ENCODE measurements at places on chromosomes 11 and 22.

- peak; percentile 91 for DNase-seq
These were observed 7.2 kb upstream of the BID start for GRCh38 chr22:17781319-17782031.

DNA sequence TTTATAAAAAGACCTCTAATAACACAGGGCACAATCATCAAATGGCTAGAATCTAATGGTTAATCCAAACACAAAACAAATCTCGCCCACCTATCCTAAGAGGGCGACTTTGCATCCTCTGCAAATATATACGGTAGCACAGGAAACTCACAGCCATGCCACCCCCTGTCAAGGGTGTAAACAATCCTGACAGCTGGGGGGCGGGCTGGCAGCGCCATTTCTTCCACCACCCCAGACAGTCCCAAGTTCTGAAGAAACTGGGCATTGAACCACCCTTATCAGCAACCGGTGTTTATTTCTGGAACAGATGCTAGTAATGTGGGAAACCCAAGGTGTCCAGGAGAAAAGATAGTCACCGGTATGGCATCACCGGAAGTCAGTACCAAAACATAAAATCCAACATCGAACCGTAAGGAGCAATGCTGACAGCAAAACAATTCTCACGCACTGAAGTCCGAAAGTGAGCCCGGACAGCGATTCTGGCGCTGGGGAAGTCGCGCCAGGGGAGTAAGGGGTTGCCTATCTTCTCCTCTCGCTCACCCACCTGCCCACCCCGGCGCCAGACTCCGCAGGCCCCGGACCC, 825 bp downstream of the FBXO3 start:
- DNase-seq, result peak; percentile 32

- no peak for DNase-seq
These were observed 683 bp downstream of the PLA2G6 start for GRCh38 chr22:38180841-38181452.

DNA sequence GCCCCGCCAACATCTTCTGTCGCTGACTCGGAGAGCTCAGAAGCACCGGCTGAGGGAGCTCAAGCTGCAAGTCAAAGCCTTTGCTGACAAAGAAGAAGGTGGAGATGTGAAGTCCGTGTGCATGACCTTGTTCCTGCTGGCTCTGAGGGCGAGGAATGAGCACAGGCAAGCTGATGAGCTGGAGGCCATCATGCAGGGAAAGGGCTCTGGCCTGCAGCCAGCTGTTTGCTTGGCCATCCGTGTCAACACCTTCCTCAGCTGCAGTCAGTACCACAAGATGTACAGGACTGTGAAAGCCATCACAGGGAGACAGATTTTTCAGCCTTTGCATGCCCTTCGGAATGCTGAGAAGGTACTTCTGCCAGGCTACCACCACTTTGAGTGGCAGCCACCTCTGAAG, 6.7 kb downstream of the RAG1 start:
- DNase-seq, result no peak
